ENCODE measurements at places on chromosomes 3 and 15.

DNA sequence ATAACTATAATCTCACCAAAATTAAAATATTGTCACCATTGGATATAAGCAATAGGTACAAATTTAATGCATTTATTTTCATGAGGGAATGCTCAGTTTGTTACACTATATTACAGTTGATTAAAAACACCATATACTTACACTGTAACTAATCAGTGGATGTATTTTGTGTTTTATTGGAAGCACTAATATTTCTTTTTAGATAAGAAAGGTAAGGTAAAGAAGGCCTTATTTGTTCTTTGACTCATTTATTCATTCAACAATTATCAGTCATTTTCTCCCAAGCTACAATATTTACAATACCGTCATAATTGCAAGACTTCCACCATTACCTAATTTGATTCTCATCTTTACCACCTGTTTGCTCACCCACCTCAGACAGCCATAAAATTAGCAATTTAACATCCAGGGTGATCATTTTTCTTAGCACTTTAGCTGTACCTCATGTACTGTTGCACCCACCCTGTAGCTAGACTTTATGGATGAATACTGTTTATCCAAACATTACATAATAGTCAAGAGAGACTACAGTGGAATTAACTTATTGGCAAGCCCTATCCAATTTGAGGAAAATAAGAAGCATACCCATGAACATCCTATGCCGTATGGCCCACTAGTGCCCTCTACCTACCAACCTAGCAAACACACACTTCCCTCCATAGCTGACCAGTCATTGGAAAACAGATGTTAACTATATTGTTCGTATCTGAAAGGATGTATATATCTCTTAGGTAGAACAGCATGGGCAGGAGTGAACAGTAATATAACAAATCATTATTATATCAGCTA lies 229.6 kb downstream of the BBX start:
- no peak for DNase-seq

DNA sequence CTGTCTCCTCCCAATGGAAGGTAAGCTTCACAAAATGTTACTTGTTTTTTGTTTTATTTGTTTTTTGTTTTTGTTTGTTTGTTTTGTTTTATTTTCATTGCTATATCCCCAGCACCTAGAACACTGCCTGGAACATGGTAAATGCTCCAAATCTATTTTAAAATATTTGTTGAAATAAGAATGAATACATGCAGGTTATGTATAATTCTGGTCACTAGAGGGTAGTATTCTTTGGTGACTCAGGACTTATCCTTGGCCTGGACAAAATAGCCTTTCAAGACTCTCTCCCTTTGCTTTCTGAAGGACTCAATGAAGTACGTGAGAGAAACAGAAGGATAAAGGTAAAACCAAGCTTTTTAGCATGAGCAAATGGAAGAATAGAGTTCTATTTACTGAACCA lies 46.9 kb upstream of the PPP2R3A start:
- no peak for DNase-seq

DNA sequence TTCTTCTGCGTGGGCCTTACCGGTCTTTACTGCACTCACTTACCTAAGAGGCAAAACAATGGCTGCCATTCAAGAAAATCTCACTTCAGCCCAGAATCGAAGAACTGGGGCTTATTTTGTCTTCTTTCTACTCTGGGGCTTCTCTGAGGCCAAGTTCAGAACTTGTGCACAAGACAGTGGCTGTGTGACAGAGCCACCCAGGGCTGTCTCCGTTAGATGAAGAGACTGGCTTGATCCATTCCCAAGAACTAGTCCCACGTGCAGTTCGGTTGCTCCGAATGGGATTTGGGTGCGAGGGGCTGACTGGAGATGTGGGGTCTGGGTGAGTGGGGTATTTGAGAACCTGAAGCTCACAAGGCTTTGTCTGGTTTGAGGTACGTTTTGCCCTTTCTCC lies 795 bp upstream of the TCF12 start:
- DNase-seq, result no peak

DNA sequence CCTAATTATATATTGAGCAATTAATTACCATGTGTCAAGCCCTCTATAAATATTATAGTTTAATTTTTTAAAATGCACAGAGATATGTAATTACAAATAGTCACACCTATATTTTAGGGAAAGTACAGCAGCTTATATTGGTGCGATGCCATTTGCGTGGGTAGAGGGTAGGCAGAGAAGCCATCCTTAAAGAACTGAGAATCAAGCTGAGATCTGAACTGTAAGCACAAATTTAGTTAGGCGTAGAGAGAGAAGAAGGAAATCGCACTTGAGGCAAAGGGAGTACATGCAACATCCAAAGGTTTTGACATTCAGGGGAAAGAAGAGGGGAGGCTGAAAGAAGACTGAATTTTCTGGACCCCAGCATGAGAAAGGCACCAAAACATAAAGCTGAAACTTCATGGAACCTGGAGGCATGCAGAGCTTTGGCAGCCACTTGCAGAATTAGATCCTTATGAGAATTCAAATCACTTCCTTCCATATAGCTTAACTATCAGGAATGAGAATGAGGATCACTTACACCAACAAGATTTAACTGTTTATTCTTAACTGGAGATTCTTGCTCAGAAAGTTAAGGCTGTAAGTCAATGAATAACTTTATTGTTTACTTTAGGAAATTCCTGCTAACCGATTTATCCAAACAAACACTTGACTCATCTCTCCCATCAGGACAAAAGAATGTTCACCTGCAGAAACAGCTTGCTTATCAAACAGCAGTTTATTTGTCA lies 114.3 kb downstream of the TGFBR2 start:
- DNase-seq, result no peak

DNA sequence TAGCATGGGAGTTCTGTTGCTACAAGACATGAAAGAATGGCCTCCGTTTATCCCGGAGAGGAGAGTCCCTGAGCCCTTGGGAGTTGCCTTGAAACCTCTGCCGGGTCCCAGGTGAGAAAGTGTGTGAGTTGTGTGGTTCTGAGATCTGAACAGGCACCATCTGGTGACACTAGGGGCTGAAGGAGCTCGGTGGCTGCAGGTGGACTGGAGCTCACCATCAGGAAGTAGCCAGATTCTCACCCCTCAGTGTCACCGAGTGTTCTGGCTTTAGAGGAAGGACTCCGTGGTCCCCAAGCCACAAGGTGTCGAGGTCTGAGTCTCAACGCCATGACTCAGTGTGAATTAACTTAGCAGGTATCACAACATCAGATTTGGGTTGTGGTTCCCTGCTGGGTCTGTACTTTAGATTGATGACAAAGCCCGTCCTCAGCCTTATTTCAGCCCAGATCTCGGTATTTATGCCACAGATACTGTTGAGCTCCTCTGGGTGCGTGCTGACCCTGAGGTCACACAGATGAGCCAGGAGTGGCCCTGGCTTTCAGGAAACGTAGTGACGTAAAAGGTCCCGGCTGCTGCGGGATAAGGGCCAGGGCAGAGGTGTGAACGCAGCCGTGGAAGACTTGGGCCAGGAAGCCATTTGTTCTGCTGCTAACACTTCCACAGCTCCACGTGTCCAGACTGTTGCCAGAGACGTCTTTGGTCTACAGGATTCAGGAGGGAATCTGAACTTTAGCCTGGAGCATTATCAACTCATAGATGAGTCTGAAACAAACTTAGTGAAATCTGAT lies 54.4 kb downstream of the PGPEP1L start:
- DNase-seq, result no peak

- DNase-seq, result no peak
Measured at GRCh38 chr3:124467980-124468902, 262.0 kb upstream of the UMPS start.

DNA sequence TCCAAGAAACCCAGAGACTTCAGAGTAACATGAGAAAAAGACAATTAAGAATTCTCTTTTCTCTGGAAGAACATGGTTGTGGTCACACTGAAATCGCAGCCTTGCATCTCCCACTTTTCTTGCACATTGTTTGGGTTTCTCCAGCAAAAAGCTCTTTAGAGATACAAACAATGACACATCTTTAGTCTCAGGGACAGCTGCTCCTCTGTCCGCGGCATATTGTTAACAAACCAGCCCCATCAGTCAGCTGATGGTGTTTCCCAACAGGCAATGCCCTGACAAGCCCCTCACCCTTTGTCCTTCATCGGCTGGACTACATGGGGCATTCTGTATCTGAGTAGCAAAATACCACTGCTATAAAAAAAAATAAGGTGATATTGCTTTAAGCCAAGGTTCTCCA lies 53.4 kb downstream of the UMPS start:
- DNase-seq, result no peak

DNA sequence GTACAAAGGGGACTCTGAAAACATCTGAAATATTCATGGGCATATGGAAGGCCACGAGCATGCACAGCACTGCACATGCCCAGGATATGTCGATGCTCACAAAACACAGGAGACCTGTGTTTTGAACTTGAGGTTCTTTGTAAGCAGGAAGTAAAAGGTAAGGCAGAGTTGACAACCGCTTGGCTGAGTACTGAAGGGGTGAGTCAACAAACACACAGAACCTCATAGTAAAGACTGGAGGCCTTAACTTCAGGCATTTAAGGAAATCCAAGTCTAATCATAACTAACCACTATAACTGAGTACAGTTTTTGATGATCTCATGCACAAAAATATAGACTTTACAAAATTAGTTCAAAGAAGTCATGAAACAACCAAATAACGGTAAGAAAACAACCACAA lies 80.6 kb downstream of the MYO9A start:
- DNase-seq, result no peak

DNA sequence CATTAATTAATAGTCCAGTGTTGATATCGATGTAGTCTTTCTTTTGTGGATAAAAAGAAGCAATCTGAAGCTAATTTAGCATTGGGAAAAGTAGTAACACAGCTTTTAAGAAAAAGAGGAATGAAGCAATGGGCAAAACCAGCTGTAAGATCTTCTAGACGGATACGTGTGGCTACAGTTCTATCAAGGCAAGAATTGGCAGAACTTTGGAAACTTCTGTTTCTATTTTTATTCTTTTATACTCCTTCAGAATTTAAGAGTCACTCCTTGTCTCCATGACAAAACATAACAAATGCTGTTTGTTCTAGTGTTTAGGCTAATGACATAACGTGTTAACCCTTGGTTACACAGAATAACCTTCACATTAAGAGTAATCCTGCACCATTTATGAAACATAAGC lies 289.2 kb downstream of the ROBO2 start:
- DNase-seq, result no peak

DNA sequence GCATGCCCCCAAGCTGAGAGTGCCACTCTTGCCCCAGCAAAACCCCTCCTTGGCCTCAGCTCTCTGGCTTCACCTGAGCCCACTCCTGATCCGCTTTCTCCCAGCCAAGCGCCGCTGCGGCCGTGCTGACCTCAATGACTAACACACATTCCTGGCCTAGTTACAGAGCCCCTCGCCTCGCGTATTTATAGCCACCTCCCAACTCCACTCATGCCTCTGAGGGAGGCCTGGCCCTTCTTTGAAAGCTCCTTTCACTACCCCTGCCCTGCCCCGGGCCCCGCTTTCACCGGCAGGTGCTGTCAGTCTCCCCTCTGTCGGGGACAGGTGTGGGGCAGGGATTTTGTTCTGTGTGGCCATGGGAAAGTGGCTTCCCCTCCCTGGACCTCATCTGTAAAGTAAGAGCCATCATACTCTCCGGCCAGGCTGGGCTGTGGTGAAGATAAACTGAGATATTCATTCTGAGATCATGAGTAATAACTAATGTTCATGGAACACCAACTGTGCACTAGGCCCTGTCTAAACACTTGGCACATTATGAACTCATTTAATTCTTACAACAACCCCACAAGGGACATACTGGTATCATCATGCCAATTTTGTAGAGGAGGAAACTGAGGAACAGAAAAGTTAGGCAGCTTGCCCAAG lies 13.2 kb upstream of the ATP2B2 start:
- no peak for DNase-seq

DNA sequence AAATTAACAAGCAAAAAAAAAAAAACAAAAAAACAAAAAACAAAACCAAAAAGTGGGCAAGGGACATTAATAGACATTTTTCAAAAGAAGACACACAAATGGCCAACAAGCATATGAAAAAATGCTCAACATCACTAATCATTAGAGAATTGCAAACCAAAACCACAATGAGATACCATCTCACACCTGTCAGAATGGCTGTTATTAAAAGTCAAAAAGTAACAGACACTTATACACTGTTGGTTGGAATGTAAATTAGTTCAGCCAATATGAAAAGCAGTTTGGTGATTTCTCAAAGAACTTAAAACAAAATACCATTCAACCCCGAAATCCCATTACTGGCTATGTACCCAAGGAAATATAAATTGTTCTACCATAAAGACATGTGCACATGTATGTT lies 222.4 kb upstream of the CD96 start:
- no peak for DNase-seq

GRCh38 chr3:30393079-30393478 lies 213.3 kb upstream of the TGFBR2 start:
- DNase-seq, result no peak

- no peak for DNase-seq
Measured at GRCh38 chr3:172846706-172847105, 96.2 kb downstream of the ECT2 start.
